ENCODE measurements at places on chromosomes 7 and 10. TPM values are rescaled to one million over a fixed set of nuclear protein-coding genes. Genes with fewer than 3 reads are reported as not detected.

BLNK gene
- total RNA-seq: not detected

PARG gene
- 30.0 TPM for total RNA-seq

FGFBP3 gene
- 2.2 TPM for total RNA-seq

LIPF gene
- total RNA-seq: not detected

MSMB gene
- not detected for total RNA-seq

MRLN gene
- not detected for total RNA-seq

TMEM229A gene
- total RNA-seq: not detected

PON3 gene
- not detected for total RNA-seq

RASSF4 gene
- 1.8 TPM for total RNA-seq

LMTK2 gene
- total RNA-seq: 11.5 TPM

GIMAP4 gene
- total RNA-seq: 88.3 TPM

AZGP1 gene
- not detected for total RNA-seq

SEMA4G gene
- 1.2 TPM for total RNA-seq

HACD1 gene
- total RNA-seq: 2.6 TPM

PHYH gene
- total RNA-seq: 14.6 TPM

FAM25C gene
- total RNA-seq: not detected

ACBD7 gene
- 2.0 TPM for total RNA-seq

ZNF277 gene
- 21.5 TPM for total RNA-seq

ANKRD1 gene
- total RNA-seq: not detected

COBL gene
- total RNA-seq: not detected

CAMK2B gene
- total RNA-seq: 1.9 TPM

LAMB1 gene
- 0.36 TPM for total RNA-seq
